GM23248 (cell line): ENCODE measurements at places on chromosomes 6 and 20.
A peak's percentile ranks its signal among the peaks of the same experiment; 100 is the strongest.

DNA sequence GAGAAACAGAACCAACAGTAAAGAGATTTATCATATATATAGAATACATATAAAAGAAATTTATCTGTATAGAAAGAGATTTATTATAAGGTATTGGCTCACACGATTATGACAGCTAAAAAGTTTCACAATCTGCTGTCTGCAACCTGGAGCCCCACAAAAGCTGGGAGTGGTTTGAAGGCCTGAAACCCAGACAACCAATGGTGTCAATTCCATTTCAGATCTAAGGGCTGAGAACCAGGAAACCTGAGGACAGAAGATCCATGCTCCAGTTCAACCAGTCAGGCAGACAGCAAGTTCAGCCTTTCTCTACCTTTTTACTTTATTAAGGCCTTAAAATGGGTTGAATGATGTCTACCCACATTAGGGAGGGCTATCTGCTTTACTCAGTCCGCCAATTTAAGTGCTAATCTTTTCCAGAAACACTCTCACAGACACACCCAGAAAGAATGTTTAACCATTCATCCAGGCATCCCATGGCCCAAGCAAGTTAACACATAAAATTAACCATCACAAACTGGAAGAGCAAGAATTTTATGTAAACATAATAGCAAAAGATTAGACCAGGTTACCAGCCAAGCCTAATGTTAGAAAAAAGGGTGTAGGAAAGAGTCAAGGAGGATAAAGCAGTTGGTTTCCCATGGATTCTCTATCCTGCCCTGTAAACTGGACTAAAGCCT is 170.9 kb downstream of the FUT9 start:
- no peak overlapping the region for H3K4me3 ChIP-seq
- no peak for DNase-seq
- no peaks in the 10 kb centered on the region for H3K36me3 ChIP-seq
- H3K27me3 ChIP-seq, result no peaks in the 10 kb centered on the region

DNA sequence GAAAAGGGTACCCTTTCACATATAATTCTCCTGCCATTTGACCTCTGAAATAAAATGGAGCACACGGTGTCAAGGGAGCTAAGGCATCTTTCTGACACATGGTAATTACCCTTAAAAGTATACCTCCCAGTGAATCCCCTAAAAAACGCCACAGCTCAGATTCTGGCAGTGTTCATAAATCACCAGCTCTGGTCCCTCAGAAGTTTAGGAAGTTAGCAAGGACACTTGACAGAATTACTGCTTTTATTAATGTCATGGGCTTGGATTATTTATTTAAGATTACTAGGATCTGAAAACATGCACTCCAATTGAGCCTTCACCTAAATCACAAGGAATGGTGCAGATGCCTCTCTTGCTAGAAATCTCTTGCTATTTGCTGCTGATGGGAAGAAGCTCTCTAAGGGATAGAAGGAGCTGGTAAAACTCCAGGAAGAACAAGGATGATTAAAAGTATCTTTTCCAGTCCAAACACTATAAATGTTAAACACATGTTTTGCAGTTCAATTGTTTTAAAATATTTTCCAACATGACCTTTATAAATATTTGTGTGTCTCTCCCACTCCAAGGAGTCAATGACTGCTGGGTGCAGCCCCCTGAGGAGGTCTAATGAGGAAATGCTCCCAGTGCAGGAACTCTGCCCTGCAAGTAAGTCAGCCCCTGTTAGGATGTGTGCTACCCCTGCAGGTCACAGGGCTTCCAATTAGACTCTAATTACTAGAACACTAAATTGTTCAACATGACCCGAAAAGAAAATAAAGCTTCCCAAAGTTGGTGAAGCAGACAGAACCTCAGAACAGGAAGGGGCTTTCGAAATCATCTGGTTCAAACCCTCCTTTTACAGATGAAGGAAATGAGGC is 230.3 kb downstream of the TFAP2A start:
- H3K27ac ChIP-seq, result no peak overlapping the region
- H3K4me1 ChIP-seq, result no peaks in the 10 kb centered on the region
- DNase-seq, result no peak
- no peaks in the 10 kb centered on the region for H3K36me3 ChIP-seq
- H3K4me3 ChIP-seq, result no peak overlapping the region
- H3K27me3 ChIP-seq, result no peaks in the 10 kb centered on the region

- peaks cover 31% of the 10 kb centered on the region for H3K27me3 ChIP-seq
- peak overlapping the region; percentile 73 for H3K4me3 ChIP-seq
- no peak overlapping the region for H3K27ac ChIP-seq
- no peaks in the 10 kb centered on the region for H3K36me3 ChIP-seq
- peak; percentile 46 for DNase-seq
Observed at GRCh38 chr6:1310628-1311399, 1.1 kb upstream of the FOXQ1 start.

DNA sequence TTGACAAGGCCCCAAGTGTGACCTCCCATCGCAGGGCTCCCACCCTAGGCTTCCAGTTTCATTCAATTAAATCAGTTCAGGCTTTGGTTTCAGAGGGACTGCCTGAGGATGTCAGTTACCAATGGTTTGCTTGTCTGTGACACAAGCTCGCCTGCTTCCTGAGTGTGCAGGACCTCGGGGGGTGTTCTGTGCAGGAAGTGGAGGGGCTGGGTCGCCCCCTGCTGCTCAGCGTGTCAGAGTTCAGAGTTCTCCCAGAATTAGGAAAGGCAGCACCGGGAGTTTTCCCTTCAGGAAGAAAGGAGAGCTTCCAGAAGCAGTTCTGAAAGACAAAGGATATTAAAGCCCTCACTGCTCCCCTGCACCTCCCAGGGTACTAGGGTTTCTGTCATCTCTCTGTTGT is 50.8 kb upstream of the TGM3 start:
- H3K4me1 ChIP-seq, result peaks cover 12% of the 10 kb centered on the region; the same call in 1 of the 2 replicates
- no peaks in the 10 kb centered on the region for H3K27me3 ChIP-seq
- H3K4me3 ChIP-seq, result no peak overlapping the region

- DNase-seq, result no peak
- H3K4me1 ChIP-seq, result peaks cover 26% of the 10 kb centered on the region
Observed at GRCh38 chr6:95578106-95578410, 723 bp downstream of the MANEA start.

DNA sequence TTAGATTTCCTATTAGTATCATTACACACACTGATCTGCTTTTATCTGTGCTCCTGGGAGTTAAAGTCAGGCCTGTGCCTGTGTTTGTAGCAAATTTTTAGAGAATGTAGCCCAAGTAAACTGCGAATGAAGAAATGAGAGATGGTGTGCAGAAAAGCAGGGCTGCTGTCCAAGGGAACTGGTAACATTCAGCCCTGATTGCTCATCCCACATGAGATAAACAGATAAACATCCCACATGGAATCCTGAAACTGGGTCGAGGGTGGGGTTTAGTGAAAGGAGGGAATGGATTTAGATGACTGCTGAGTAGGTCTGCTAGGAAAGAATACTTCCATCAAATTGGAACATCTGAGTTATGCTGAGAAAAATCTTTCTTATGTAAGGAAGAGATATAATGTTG is 69.1 kb downstream of the GRIK2 start:
- H3K4me3 ChIP-seq, result no peak overlapping the region
- peak; percentile 36 for DNase-seq
- H3K4me1 ChIP-seq, result no peaks in the 10 kb centered on the region

DNA sequence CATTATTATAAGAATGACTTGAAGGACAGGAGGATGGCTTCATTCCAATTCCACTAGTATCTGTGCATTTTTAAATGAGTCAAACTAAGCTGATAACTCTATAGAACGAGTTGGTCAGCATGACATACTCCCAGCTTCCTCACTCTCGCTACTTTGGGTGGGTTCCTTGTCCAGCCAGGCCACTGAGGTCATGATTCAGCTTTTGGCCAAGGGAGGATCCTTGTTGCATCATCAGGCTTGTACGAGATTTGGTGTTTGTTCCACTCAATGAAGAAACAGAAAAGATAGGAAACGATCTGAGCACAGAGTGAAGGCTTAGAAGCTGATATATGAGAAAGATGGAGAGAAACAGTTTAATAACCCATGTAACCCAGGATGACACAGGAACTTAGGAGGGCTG is 19.8 kb downstream of the NEDD9 start:
- 0 out of 2 replicates have a peak overlapping the region, but pooled peaks have one; percentile 0 for H3K4me3 ChIP-seq
- peak overlapping the region; percentile 28 for H3K27ac ChIP-seq
- H3K27me3 ChIP-seq, result no peaks in the 10 kb centered on the region
- DNase-seq, result peak; percentile 84
- H3K36me3 ChIP-seq, result no peaks in the 10 kb centered on the region
- peaks cover 49% of the 10 kb centered on the region for H3K4me1 ChIP-seq

GRCh38 chr6:80263585-80263984 is 157.1 kb downstream of the BCKDHB start:
- no peak overlapping the region for H3K27ac ChIP-seq
- no peak overlapping the region for H3K4me3 ChIP-seq
- no peak for DNase-seq

- no peak overlapping the region for H3K27ac ChIP-seq
- no peaks in the 10 kb centered on the region for H3K36me3 ChIP-seq
- no peak overlapping the region for H3K4me3 ChIP-seq
- H3K4me1 ChIP-seq, result peaks cover 17% of the 10 kb centered on the region
- no peak for DNase-seq
Observed at GRCh38 chr6:46190889-46191288, 20.1 kb upstream of the ENPP5 start.

GRCh38 chr6:32214126-32214525 is 9.7 kb downstream of the NOTCH4 start:
- H3K4me1 ChIP-seq, result no peaks in the 10 kb centered on the region
- DNase-seq, result no peak
- no peak overlapping the region for H3K4me3 ChIP-seq
- H3K36me3 ChIP-seq, result no peaks in the 10 kb centered on the region

GRCh38 chr6:91453224-91453878 is 866.5 kb upstream of the MAP3K7 start:
- H3K27ac ChIP-seq, result no peak overlapping the region
- no peaks in the 10 kb centered on the region for H3K36me3 ChIP-seq
- H3K27me3 ChIP-seq, result no peaks in the 10 kb centered on the region

- no peak overlapping the region for H3K4me3 ChIP-seq
- peaks cover 19% of the 10 kb centered on the region for H3K4me1 ChIP-seq
- no peaks in the 10 kb centered on the region for H3K27me3 ChIP-seq
- H3K27ac ChIP-seq, result no peak overlapping the region
- no peaks in the 10 kb centered on the region for H3K36me3 ChIP-seq
- no peak for DNase-seq
Observed at GRCh38 chr6:52410979-52411378, 9.2 kb upstream of the EFHC1 start.

GRCh38 chr6:87066449-87067333 is 28.2 kb downstream of the CGA start:
- H3K36me3 ChIP-seq, result no peaks in the 10 kb centered on the region
- H3K4me3 ChIP-seq, result peak overlapping the region; percentile 64
- no peaks in the 10 kb centered on the region for H3K4me1 ChIP-seq
- no peak overlapping the region for H3K27ac ChIP-seq
- H3K27me3 ChIP-seq, result peaks cover 19% of the 10 kb centered on the region
- peak; percentile 78 for DNase-seq

GRCh38 chr6:35287671-35288396 is 9.8 kb upstream of the DEF6 start:
- H3K27me3 ChIP-seq, result no peaks in the 10 kb centered on the region
- peaks cover 8% of the 10 kb centered on the region; the same call in 1 of the 2 replicates for H3K36me3 ChIP-seq
- H3K27ac ChIP-seq, result no peak overlapping the region
- no peak overlapping the region for H3K4me3 ChIP-seq
- 0 out of 2 replicates have a peak, but pooled peaks cover 5% of the 10 kb centered on the region for H3K4me1 ChIP-seq
- DNase-seq, result peak; percentile 73

- H3K4me3 ChIP-seq, result no peak overlapping the region
- no peaks in the 10 kb centered on the region for H3K36me3 ChIP-seq
- no peaks in the 10 kb centered on the region for H3K4me1 ChIP-seq
- no peak overlapping the region for H3K27ac ChIP-seq
- no peak for DNase-seq
Observed at GRCh38 chr6:99980741-99981140, 13.3 kb downstream of the MCHR2 start.

DNA sequence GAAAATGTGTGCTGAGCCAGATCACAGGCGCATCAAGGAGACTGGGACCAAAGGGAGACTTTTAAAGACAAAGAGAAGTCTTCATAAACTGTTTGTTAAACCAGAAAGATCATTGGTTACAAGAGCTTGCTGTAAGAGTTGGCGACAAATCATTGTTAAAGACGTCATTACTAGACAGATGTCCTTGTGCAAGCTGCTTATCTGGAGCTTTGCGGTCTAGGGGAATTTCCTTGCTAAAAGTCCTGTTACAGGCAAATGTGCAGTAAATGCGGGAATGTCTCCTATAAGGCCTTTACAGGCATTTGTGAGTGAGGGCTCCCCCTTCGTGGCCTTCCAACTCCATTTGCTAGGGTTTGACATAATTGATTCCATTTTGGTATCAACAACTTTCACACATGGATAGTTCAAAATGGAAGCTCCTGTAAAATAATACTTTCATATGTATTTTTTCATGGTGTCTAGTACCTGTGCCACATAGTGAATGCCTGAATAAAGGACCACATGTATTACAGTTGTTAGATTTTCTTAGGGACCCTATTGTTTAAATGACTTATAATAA is 362.4 kb downstream of the UTRN start:
- no peaks in the 10 kb centered on the region for H3K27me3 ChIP-seq
- DNase-seq, result no peak
- peaks cover 11% of the 10 kb centered on the region for H3K4me1 ChIP-seq
- H3K27ac ChIP-seq, result no peak overlapping the region
- H3K4me3 ChIP-seq, result no peak overlapping the region
- no peaks in the 10 kb centered on the region for H3K36me3 ChIP-seq

GRCh38 chr6:42148058-42148457 is 5.6 kb upstream of the C6orf132 start:
- no peak overlapping the region for H3K4me3 ChIP-seq
- H3K27ac ChIP-seq, result no peak overlapping the region
- no peaks in the 10 kb centered on the region for H3K4me1 ChIP-seq
- no peaks in the 10 kb centered on the region for H3K36me3 ChIP-seq
- peak; percentile 45 for DNase-seq

- H3K27ac ChIP-seq, result no peak overlapping the region
- H3K36me3 ChIP-seq, result no peaks in the 10 kb centered on the region
- H3K4me3 ChIP-seq, result no peak overlapping the region
- peaks cover 26% of the 10 kb centered on the region for H3K4me1 ChIP-seq
- no peak for DNase-seq
Observed at GRCh38 chr6:85183841-85184240, 266.0 kb upstream of the NT5E start.

DNA sequence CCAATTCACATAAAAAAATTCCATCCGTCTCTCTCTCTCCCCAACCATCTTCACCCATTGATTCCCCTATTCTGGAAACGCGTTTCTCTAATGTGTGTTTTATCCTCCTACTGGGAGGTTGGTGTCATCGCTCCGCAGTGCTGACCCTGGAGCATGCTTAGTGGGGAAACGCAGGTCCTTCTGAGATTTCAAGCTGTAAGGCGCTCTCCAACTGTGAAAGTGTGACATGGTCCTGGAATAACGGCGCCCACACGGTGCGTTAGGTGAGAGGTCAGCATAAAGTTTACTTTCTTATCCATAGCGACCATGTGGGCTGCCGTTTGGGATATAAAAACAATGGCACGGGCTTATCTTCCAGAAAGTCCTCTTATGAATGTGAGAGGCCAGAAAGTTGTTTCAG is 123.9 kb downstream of the WDR27 start:
- no peak for DNase-seq
- no peak overlapping the region for H3K27ac ChIP-seq
- no peaks in the 10 kb centered on the region for H3K36me3 ChIP-seq
- no peak overlapping the region for H3K4me3 ChIP-seq

- no peak overlapping the region for H3K27ac ChIP-seq
- DNase-seq, result no peak
- H3K4me1 ChIP-seq, result no peaks in the 10 kb centered on the region
Observed at GRCh38 chr20:24004471-24004870, 15.9 kb upstream of the GGTLC1 start.
